ENCODE measurements at places on chromosomes 3 and 15. TPM values are rescaled to one million over a fixed set of nuclear protein-coding genes. Genes with fewer than 3 reads are reported as not detected.

PLA2G4D gene
- total RNA-seq = not detected

WDR49 gene
- total RNA-seq = 0.48 TPM

P2RY1 gene
- 2.3 TPM for total RNA-seq

DIS3L gene
- 21.6 TPM for total RNA-seq

HERC2 gene
- total RNA-seq = 80.1 TPM

CEMIP gene
- 16.4 TPM for total RNA-seq

FBXL2 gene
- 21.6 TPM for total RNA-seq

CPN2 gene
- not detected for total RNA-seq

GNAT1 gene
- total RNA-seq = not detected

PYDC2 gene
- total RNA-seq = not detected

UQCRC1 gene
- 273 TPM for total RNA-seq

GOLGA8G gene
- total RNA-seq = not detected

CHST2 gene
- total RNA-seq = 17.5 TPM

LSMEM2 gene
- total RNA-seq = not detected

NUP210 gene
- 21.6 TPM for total RNA-seq

UCN2 gene
- total RNA-seq = 0.72 TPM

SLC24A5 gene
- total RNA-seq = 1.3 TPM

NR1I2 gene
- 1.4 TPM for total RNA-seq

ZPLD1 gene
- total RNA-seq = 1.5 TPM

GP9 gene
- total RNA-seq = not detected

MAP2K5 gene
- 13.3 TPM for total RNA-seq

PLA1A gene
- total RNA-seq = 1.6 TPM

VGLL4 gene
- total RNA-seq = 78.5 TPM

GTPBP8 gene
- 25.9 TPM for total RNA-seq

SOX14 gene
- 0.29 TPM for total RNA-seq

SLCO2A1 gene
- total RNA-seq = 3.4 TPM

RLBP1 gene
- total RNA-seq = not detected

PFKFB4 gene
- total RNA-seq = 11.3 TPM

NRROS gene
- total RNA-seq = 0.68 TPM

PPP1R14D gene
- 0.70 TPM for total RNA-seq

Measured in type B pancreatic cell (in vitro differentiated cells).